Stimulated activated CD8-positive, alpha-beta memory T cell treated with anti-CD3 and anti-CD28 coated beads, Interleukin-4, amount 100 ng/mL, for 1 hour (primary cell): ENCODE measurements at places on chromosomes 13 and 19.

- DNase-seq = no peak
These were observed 104.7 kb downstream of the GGACT start for GRCh38 chr13:100483841-100484381.

DNA sequence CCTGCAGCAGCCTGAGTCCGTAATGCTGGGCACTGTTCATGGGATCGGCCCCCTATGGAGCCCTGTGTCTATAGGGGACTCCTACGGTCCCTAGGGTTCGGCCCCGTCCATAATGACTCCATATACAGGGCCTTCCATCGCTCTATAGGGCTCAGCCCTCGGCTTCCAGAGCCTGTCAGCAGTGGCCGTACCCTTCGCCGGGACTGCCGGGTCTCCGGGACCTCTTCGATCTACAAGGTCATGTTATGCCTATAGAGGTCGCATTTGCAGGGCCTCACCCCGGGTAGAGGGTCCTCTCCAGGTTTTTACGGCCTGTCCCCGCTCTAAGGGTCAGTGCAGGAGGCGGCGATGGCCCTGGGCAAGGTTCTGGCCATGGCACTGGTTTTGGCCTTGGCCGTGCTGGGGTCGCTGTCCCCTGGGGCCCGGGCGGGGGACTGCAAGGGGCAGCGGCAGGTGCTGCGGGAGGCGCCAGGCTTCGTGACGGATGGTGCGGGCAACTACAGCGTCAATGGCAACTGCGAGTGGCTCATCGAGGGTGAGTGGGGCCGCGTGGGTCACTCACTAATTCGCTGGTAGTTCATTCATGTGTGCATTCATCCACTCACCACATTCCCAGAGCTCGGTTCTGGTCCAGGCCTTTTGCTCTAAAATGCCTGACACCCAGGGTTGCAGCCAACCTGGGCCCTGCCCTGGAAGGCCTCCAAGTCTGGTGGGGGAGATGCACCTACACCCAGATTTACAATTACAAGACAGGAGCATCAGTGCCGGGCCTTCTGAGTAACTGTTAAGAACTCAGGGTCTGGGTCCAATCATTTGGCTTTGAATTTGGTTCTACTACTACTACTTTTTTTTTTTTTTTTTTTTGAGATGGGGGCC is 699 bp downstream of the MEGF8 start:
- DNase-seq = no peak

- DNase-seq = no peak
These were observed 270.4 kb downstream of the DCT start for GRCh38 chr13:94209117-94209516.

- no peak for DNase-seq
These were observed 1352.5 kb downstream of the UQCRFS1 start for GRCh38 chr19:27860309-27860934.

- DNase-seq = no peak
These were observed 100.4 kb downstream of the COL4A2 start for GRCh38 chr13:110407531-110407930.

DNA sequence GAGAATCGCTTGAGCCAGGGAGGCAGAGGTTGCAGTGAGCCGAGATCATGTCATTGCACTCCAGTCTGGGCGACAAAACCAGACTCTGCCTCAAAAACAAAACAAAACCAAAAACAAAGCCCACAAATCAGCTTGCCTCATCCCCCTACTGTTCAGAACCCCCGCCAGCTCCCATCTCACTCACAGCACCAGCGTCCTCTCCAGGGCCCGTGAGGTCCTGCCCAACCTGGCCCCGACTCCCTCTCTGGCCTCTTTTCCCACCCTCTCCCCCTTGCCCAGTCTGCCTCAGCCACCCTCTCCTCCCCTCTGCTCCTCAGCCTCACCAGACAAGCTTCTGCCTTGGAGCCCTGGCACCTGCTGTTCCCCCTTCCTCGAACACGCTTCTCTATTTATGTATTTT is 3.8 kb downstream of the SLC8A2 start:
- no peak for DNase-seq

DNA sequence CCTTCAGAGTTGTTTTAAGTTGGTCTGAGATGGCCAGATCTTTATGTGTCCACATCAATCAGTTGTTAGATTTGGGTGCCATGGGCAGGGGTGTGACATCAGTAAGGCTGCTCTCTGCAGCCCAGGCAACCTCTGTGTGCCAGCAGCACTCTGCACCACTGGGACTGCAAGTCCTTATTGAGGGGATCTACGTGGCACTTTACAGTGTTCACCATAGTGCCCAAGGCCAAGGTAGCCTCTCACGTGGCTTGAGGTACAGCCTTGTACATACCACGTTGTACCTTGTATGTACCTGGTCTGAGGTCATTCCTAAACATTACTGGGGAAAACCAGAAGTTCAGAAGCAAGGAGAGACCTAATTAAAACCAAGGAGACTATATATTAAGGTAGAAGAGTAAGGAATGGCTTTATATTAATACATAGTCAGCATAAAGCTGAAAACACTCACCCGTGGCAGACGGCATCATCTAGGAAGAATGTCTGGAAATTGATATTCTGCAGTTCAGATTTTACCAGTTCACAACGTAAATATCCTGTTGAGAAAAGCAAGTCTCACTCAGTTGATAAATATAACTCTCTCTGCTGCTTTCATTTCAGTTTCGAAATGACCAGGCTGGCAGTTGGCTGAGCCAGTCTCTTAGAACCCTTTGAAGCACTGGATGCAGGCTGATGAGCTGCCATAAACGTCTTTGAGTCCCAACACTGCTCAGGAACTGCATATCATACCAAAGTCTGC is 128.8 kb downstream of the ZDHHC20 start:
- DNase-seq = no peak

- no peak for DNase-seq
These were observed 1.1 kb downstream of the ZFP30 start for GRCh38 chr19:37654118-37654517.

DNA sequence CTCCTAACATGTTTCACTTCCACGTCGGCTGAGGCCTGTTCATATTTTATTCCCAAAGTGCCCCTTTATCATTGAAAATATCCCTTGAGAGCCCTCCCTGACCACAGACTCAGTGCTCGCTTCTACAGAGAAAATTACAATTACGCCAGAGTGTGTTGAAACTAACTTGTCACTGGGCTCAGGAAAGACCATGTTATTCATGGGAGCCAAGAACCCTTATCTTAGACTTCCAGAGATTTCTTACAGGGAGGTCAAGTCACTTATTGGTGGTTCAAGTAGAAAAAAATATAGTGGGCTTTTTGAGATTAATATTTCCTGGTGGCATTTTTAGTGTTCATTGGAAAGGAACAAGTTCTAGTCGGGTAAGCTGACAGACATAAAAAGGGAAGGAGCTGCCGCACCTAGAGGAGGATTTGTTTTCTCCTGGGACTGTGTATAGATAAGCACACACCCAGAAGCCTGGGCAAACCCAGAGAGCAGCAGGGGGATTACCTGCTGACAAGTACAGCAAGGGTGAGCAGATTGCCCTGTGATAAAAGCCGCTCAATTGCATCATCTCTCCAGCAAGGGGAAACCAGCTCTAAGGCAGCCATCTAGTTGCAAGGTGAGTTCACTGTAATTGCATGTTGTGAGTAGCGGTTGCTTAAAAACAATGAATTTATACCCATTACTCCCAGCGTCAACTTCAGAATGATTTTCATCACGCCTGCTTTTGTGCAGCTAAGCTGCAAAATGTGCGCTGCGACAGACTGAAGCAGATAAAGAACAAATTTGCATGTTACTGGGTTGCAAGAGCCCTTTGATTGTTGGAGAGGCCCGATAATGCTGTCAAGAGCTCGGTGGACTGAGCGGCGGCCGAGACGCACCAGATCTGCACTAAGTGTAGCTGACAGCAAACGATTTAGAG is 46.2 kb downstream of the DCT start:
- no peak for DNase-seq

- no peak for DNase-seq
These were observed 974.6 kb downstream of the UQCRFS1 start for GRCh38 chr19:28238270-28238820.

DNA sequence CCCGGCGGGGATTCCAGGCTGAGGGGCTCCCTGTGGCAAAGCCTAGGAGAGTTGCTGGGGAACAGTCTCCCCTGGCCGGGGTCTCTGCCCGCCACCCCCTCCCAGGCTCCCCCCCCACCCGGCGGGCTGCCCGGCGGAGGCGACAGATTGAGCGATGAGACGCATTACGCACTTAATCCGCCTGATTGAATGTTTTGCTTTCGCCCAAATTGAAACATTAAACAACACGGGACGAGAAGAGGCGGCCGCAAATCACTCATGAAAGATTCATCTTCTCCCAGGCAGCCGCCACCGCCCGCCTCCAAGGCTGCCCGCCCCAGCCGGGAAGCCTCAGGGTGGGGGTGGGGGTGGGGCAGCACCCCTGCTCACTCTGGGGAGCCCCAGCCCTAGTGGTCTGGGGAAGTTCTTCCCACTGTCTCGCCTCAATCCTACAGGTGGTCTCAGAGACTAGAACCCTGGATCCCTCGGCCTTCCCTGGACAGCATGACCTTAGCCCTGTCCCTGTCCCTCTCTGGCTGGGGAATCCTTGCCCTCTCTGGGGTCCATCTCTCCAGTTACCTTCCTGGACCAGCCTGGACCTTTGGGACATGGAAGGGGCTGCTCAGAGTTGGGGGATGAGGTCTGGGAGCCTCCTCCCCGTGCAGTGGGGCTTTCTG is 7.6 kb upstream of the ERFL start:
- no peak for DNase-seq

DNA sequence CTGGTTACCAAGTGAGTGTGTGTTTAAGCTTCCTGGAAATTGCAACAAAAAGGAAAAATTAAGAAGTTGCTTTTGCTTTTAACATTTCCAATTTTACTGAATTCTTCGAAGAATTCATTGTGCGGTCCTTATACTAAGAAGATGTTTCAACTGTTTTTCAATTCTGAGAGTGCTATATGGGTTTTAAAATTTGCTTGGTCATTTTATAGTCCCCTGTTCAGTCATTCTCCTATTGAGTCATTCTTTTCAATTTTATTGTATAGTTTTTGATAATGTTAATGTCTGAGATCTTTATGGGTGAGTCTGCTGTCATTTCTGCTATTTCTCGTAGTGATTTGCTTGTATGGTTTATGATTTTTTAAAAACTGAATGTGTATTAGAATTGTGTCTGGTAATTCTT is 26.5 kb downstream of the UBA2 start:
- no peak for DNase-seq

DNA sequence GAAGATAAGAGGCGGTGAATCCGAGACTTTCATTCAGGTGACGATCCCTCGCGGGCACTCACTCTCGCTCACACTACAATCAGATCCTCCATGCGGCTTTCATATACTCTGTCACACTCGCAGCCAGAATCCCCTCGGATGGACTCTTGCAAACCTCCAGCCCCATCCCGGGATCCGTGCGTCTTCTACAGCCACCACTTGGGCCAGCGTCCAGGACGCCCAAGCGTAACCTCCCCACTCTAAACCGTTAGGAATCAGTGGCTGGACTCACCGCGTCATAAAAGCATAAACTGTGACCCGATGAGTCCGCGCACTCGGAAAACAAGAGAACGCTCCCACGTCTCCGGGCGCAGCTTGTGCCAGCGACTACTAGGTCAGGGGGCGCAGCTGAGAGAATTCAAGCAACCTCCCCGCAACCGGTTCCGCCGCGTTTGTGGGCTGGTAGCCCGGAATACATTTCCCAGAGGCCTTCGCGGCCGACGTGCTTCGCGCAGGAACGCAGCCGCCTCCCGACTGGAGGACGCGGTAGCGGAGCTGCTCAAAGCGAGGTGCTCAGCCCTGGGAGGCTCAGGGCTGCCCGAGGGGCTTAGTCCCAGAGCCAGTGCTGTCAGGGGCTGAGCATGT is 27.6 kb downstream of the ZNF607 start:
- peak; percentile 40 for DNase-seq

GRCh38 chr13:60707878-60708277 is 310.9 kb downstream of the TDRD3 start:
- DNase-seq = no peak

- DNase-seq = no peak
These were observed 52.9 kb downstream of the NDFIP2 start for GRCh38 chr13:79533781-79534400.

DNA sequence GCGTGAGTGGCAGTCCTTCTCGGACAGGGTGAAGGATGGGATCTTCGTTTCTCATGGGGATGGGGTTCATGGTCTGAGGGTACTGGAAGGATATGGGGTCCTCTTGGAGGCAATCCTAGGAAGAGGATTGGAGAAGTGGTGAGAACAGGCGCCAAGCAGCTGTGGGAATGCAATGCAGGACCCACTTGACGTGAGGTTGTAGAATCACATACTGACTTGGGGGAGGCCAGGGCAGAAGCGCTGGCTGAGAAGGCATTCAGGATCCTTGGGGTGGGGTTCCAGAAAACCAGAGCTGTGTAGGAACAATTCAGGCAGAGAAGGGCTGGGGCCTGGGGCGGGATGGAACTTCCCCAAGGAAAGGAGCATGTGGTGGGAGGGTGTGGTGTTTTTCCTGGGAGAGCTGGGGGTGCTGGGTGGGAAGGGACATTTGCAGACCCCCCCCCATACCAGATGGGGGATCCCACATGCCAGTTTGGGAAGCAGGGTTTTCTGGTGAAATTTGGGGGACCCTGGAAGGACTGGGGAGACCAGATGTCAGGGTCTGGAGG is 852 bp downstream of the KLK1 start:
- no peak for DNase-seq

DNA sequence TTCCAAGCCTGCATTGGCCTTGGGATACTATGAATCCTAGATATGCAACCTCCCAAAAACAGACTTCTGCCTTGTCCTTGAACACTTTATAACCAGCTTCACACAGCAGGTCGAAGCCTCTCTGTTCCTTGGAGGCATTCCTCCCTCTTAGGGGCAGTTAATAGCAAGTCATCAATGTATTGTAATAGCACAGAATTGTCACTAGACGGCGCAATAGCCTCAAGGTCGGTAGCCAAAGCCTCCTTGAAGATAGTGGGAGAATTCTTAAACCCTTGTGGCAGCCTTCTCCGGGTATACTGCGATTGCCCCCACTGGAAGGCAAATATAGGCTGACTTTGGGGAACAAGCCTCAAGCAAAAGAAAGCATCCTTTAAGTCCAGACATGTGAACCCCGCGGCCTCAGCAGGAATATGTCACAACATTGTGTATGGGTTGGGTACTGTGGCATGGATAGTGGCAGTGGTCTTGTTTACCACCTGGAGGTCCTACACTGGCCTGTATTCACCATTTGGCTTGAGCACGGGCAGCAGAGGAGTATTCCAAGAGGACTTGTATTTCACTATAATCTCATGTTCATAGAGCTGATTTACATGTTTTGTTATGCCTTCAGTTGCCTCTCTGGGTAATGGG is 61.1 kb downstream of the ZNF431 start:
- no peak for DNase-seq

- DNase-seq = no peak
These were observed 65.1 kb downstream of the ZNF823 start for GRCh38 chr19:11673608-11674041.

DNA sequence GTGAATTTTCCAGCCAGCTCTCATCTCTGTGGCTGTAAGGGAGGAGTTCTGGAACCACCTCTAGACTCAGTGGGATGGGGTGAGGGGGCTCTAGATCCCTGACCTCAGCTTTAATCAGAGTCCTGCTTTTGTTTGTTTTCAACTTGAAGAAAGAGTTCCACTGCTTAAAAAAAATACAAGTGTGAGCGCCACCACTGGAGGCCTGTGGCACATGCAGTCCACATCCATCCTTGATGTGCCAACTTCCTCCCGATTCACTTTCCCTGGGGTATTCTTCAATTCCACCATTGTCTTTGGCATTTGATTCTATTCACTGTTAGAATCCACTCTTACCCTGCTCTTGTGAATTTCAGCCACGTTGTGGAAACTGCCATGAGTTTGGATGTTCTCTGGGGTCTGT is 62.4 kb upstream of the GJB6 start:
- no peak for DNase-seq
